ENCODE measurements at places on chromosomes 16 and 17. TPM values are rescaled to one million over a fixed set of nuclear protein-coding genes. Genes with fewer than 3 reads are reported as not detected.

The HID1 gene
- total RNA-seq = 4.8 TPM

The CDH15 gene
- total RNA-seq = not detected

The BAHCC1 gene
- total RNA-seq = 4.3 TPM

The SPATA22 gene
- not detected for total RNA-seq

The MAP2K4 gene
- total RNA-seq = 18.9 TPM

The ZNF668 gene
- 2.6 TPM for total RNA-seq

The BEAN1 gene
- total RNA-seq = not detected

The C1QTNF8 gene
- not detected for total RNA-seq

The OTOP3 gene
- not detected for total RNA-seq

The MYO1C gene
- 60.4 TPM for total RNA-seq

DNA sequence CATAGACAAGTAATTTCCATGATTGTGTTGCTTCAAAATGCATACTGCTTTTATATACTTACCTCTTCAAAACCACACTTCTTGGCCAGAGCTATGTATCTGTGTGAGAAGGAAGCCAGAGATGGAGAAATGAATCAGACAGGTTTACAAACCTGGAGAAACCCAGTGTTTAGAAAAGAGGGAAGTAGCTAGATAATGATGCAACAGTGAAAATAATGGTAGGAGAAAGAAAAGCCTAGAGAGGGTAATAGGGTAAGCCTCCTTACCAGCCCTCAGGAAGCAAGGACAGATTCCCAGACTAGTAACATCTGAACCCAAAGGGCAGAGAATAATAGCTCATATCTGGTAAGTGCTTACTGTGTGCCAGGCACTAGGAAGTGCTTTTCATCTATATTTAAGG is 250.3 kb upstream of the CDH11 start:
- H3K36me3 ChIP-seq = no peaks in the 10 kb centered on the region
- DNase-seq = no peak
- no peaks in the 10 kb centered on the region for H3K4me1 ChIP-seq
- no peaks in the 10 kb centered on the region for H3K27me3 ChIP-seq

DNA sequence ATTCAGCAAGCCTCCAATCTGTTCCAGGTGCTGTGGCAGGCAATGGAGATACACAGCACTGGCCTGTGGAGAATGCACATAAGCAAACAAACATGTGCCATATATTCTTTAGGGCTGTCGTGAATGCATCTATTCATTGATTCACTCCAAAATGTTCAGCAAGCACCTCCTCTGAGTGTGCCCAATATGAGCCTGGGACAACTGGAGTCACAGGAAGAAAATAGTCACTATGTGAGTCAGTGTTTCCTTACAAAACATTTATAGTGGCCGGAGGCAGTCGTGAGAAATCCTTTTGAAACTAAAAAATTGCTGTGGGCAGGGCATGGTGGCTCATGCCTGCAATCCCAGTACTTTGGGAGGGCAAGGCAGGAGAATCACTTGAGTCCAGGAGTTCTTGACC is 310.1 kb downstream of the CA10 start:
- no peak overlapping the region for H3K4me3 ChIP-seq
- no peaks in the 10 kb centered on the region for H3K4me1 ChIP-seq
- H3K27ac ChIP-seq = no peak overlapping the region
- no peak for DNase-seq

GRCh38 chr16:77246150-77246549 is 46.9 kb downstream of the SYCE1L start:
- DNase-seq = no peak
- no peaks in the 10 kb centered on the region for H3K27me3 ChIP-seq
- no peak overlapping the region for H3K4me3 ChIP-seq
- no peaks in the 10 kb centered on the region for H3K4me1 ChIP-seq
- H3K27ac ChIP-seq = no peak overlapping the region
- no peaks in the 10 kb centered on the region for H3K36me3 ChIP-seq

DNA sequence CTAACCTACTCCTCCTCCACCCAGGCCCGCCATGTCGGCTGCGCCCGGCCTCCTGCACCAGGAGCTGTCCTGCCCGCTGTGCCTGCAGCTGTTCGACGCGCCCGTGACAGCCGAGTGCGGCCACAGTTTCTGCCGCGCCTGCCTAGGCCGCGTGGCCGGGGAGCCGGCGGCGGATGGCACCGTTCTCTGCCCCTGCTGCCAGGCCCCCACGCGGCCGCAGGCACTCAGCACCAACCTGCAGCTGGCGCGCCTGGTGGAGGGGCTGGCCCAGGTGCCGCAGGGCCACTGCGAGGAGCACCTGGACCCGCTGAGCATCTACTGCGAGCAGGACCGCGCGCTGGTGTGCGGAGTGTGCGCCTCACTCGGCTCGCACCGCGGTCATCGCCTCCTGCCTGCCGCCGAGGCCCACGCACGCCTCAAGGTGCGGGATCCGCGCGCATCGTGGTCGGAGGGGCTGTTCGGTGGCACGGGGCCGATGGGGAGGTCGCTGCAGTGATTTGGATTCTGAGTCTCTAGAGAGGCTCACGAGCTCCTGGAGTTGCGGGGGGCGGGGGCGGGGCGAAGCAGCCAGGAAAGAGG is 878 bp downstream of the TRIM72 start:
- H3K27ac ChIP-seq = no peak overlapping the region
- peak overlapping the region; percentile 28 for H3K4me3 ChIP-seq
- H3K27me3 ChIP-seq = no peaks in the 10 kb centered on the region
- H3K36me3 ChIP-seq = no peaks in the 10 kb centered on the region
- H3K4me1 ChIP-seq = no peaks in the 10 kb centered on the region

GRCh38 chr17:44826123-44826790 is 3.8 kb downstream of the GJC1 start:
- H3K4me1 ChIP-seq = peaks cover 15% of the 10 kb centered on the region
- no peak for DNase-seq
- H3K27ac ChIP-seq = no peak overlapping the region

DNA sequence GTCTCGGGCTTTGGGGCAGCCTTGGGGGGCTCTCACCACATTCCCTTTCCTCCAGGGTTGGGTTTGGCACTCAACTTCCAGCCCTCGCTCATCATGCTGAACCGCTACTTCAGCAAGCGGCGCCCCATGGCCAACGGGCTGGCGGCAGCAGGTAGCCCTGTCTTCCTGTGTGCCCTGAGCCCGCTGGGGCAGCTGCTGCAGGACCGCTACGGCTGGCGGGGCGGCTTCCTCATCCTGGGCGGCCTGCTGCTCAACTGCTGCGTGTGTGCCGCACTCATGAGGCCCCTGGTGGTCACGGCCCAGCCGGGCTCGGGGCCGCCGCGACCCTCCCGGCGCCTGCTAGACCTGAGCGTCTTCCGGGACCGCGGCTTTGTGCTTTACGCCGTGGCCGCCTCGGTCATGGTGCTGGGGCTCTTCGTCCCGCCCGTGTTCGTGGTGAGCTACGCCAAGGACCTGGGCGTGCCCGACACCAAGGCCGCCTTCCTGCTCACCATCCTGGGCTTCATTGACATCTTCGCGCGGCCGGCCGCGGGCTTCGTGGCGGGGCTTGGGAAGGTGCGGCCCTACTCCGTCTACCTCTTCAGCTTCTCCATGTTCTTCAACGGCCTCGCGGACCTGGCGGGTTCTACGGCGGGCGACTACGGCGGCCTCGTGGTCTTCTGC is 8.4 kb downstream of the SLC16A3 start:
- DNase-seq = no peak
- no peak overlapping the region for H3K4me3 ChIP-seq
- H3K27me3 ChIP-seq = no peaks in the 10 kb centered on the region
- H3K4me1 ChIP-seq = peaks cover 4% of the 10 kb centered on the region

DNA sequence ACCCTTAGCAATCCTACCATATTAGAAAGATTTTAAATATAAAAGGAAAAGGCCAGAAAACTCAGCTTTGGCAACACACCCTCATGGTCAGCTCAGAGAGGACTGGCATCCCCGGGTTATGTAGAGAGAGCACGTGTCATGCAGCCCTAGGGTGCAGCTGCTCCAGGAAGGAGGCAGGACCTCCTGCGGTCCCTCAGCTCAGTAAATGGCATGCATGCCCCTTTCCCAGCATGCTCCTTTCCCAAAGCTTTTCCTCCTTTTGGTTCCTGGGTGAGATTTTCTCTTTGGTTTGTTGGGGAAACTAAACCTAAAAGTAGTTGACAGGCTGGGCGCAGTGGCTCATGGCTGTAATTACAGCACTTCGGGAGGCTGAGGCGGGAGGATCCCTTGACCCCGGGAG is 3.9 kb downstream of the GAN start:
- no peaks in the 10 kb centered on the region for H3K27me3 ChIP-seq
- no peak for DNase-seq
- H3K4me3 ChIP-seq = no peak overlapping the region
- H3K4me1 ChIP-seq = no peaks in the 10 kb centered on the region

- no peaks in the 10 kb centered on the region for H3K27me3 ChIP-seq
- H3K4me3 ChIP-seq = no peak overlapping the region
- H3K4me1 ChIP-seq = no peaks in the 10 kb centered on the region
- no peak overlapping the region for H3K27ac ChIP-seq
Measured at GRCh38 chr16:27529962-27530361, 19.8 kb downstream of the GTF3C1 start.

DNA sequence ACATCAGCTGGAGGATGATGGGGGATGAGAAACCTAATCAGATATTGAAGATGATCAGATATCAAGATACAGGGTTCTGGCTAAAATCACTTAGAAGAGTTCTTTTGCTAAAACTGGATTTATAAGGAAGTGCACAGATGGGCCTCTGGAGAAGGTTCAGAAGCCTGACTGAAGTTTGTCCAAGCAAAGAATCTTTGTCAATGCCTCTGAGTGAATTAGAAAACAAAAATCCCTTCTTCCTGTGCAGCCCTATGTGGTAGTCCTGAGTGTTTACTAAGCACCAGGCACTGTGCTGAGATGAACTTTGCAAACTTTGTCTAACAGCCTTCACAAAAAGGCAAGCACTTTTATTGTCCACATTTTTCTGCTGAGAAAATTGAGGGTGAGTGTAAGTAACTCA is 11.4 kb upstream of the CENPV start:
- no peak overlapping the region for H3K4me3 ChIP-seq
- no peak overlapping the region for H3K27ac ChIP-seq
- H3K27me3 ChIP-seq = no peaks in the 10 kb centered on the region
- H3K36me3 ChIP-seq = no peaks in the 10 kb centered on the region

DNA sequence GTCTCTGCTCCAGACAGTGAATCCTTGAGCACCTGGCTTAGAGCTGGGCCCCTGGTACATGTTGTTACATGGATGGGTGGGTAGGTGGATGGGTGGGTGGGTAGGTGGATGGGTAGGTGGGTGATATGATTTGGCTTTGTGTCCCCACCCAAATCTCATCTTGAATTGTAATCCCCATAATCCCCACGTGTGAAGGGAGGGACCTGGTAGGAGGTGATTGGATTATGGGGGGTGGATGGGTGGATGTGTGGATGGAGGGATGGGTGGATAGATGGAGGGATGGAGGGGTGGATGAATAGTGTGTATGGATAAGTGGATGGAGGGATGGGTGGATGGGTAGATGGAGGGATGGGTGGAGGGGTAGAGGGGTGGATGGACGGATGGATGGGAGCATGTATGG is 26.6 kb upstream of the NPTX1 start:
- DNase-seq = no peak
- H3K27me3 ChIP-seq = no peaks in the 10 kb centered on the region
- H3K36me3 ChIP-seq = no peaks in the 10 kb centered on the region
- no peak overlapping the region for H3K27ac ChIP-seq

DNA sequence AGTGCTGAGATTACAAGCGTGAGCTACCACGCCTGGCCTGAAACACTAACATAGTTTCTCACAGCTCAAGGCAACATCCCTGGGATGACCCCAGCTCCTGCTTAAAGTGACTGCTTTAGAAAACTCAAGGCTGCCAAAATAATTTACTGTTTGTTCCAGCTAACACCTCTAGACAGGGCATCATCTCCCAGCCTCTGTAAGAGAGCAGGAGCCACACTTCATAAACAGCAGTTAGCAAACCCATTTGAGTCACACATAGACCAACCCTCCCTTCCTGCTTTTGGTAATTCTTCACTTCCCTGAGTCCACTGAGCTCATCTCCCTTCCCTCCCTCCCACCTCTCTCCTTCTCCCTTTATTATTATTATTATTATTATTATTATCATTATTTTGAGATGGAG is 201.3 kb downstream of the XYLT1 start:
- no peaks in the 10 kb centered on the region for H3K36me3 ChIP-seq
- no peak overlapping the region for H3K4me3 ChIP-seq
- H3K4me1 ChIP-seq = no peaks in the 10 kb centered on the region
- H3K27ac ChIP-seq = no peak overlapping the region

DNA sequence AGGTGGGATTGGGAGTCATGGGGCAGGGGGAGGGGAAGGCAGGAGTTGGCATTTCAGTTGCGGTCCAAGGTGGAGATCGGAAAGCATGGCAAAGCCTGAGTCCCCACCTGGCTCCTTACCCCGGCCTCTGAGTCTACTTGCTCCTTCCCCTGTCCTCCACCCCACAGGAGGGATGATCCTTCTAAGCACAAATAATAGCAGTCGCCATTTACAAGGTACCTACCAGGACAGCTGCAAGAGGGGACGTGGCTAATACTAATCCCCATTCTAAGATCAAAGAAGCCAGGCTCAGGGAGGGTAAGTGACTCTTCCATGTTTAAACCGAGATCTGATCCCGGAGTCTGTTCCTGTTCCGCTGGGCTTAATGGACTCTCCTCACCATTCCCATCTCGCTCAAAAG is 396.3 kb downstream of the SLC39A11 start:
- H3K27me3 ChIP-seq = no peaks in the 10 kb centered on the region
- H3K4me3 ChIP-seq = no peak overlapping the region
- no peak for DNase-seq
- no peaks in the 10 kb centered on the region for H3K36me3 ChIP-seq

DNA sequence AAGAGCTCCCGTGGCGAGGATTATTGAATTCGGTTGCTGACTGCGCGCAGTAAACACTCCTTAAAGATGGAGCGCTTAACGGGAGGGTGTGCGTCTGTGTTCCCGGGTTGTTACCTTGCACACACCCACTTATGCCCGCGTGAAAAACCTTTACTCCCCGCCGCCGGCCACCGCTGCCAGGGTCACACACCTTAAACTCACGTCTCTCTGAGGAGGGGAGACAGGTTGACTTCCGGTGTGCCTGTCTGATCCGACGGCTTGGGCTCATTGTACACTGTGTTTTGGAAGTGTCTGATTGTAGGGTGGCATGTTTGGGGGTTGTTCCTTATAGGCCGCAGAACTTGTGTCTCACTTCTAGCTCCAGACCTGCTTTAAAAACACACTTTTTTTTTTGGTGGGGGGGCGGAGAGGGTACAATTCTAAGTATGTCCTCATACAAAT is 66.8 kb downstream of the KPNA2 start:
- H3K4me1 ChIP-seq = no peaks in the 10 kb centered on the region
- peak overlapping the region; percentile 75 for H3K4me3 ChIP-seq
- DNase-seq = peak; percentile 55
- H3K27ac ChIP-seq = no peak overlapping the region
- no peaks in the 10 kb centered on the region for H3K27me3 ChIP-seq
- H3K36me3 ChIP-seq = no peaks in the 10 kb centered on the region

- H3K4me3 ChIP-seq = no peak overlapping the region
- DNase-seq = no peak
- H3K4me1 ChIP-seq = peaks cover 17% of the 10 kb centered on the region
- H3K27me3 ChIP-seq = no peaks in the 10 kb centered on the region
- peaks cover 4% of the 10 kb centered on the region for H3K36me3 ChIP-seq
- H3K27ac ChIP-seq = no peak overlapping the region
Measured at GRCh38 chr16:31198207-31198882, 4.2 kb downstream of the PYCARD start.

- H3K27me3 ChIP-seq = no peaks in the 10 kb centered on the region
- H3K27ac ChIP-seq = no peak overlapping the region
- H3K4me1 ChIP-seq = no peaks in the 10 kb centered on the region
- no peaks in the 10 kb centered on the region for H3K36me3 ChIP-seq
- DNase-seq = no peak
Measured at GRCh38 chr16:63283721-63284120, 1247.5 kb upstream of the CDH8 start.

- peak; percentile 87 for DNase-seq
- peaks cover 38% of the 10 kb centered on the region for H3K4me1 ChIP-seq
- H3K27me3 ChIP-seq = no peaks in the 10 kb centered on the region
- peak overlapping the region; percentile 58 for H3K27ac ChIP-seq
- no peak overlapping the region for H3K4me3 ChIP-seq
Measured at GRCh38 chr16:27367461-27368357, 34.3 kb upstream of the IL21R start.
